IMR-90 (cell line): ENCODE measurements at places on chromosomes 4 and X.

DNA sequence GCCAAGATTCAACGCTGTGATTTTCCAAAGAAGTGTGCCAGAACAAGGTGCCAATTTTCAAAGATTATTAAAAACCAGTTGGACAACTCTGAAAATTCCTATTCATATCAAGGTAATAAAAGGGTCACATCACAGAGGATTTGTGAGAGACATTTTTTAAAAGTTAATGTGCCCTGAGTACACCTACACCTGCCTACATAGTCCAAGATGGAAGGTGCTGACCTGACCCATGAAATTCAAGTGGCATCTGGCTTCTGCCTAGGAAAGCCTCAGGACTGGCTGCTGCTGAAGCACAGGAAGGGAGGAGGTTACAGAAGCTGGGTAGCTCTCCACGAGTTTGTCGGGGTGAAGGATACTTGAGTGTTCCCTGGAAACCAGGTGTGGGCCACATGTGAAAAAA is 11.4 kb upstream of the ARSJ start:
- DNase-seq = no peak

DNA sequence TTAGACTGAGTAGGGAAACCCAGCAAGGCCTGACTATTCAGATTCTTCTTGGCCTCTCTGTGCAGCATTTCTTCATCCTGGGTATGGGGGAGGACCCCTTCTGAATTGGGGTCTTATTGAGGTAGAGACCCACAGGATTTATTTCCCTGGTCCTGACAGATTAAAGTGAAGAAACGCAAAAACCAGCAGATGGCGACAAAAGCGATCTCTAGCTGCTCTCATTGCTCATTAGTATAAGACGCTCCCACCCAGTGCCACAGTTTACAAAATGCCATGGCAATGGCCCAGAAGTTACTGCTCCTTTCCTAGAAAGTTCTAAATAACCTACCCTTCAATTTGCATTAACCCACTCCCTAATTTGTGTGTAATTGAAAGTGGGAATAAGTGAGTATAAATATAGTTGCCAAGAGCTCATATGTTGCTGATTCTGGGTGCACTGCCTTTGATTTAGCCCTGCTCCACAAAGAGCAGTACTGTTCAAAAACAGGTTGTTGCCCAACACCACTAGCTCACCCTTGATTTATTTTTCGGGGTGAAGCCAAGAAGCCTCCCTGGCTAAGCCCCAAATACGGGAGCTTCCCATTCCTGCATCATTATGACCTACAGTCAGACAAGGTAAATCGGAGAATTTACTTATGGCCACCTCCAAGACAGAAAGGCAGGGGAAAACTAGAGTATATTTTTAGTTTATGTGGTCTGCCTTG is 3.7 kb upstream of the BEX4 start:
- DNase-seq = peak; percentile 34

DNA sequence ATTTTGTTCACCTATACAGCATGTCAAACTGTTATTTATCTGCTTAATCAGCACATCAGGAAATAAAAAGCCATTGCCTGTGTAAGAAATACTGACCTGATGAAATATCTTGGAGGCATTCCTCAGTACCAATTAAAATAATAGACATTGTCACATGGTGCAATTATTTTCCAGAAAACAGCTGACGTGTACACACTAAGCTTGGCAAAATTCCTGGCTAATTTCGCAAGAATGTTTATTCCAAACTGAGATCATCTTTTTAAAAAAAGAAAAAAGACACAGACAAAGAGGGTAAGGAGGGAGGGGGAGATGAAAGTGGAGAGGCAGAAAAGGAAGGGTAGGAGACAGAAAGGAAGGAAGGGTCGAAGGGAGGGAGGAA is 61.9 kb upstream of the NFKB1 start:
- DNase-seq = peak; percentile 93

- no peak for DNase-seq
Measured at GRCh38 chr4:75745721-75746199, 21.4 kb downstream of the USO1 start.

GRCh38 chrX:14825851-14826250 is 47.0 kb downstream of the FANCB start:
- DNase-seq = no peak

- DNase-seq = no peak
Measured at GRCh38 chr4:89939994-89940393, 45.3 kb downstream of the MMRN1 start.

DNA sequence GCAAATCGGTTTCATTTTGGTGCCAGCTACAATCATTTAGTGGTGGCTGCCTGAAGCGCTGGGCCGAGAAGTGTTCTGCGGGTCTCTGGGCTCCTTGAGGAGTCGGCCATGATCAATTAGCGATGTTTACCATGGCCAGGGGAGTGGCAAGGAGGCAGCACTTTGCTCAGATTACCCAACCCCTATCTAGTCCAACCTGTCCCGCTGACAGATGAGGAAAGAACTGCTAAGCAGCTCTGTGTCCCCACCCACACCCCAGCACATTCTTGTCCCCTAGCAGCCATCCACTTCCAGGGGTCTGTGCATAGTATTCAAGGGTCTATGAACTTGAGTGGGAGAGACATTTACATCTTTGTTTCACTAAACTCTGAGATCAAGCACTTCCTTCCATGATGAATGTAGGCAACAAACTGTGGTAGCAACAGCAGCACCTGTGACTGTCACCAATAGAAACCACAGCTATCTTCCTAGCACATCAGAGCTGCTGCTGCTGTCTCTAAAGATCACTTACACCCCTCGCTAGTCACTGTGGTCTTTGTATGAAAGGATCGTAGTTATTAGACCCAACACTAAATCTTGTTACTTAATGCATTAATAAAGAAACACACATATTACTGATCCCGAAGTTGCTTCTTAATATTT is 331.6 kb downstream of the BCOR start:
- DNase-seq = no peak

GRCh38 chr4:33961761-33962160 is 2282.6 kb downstream of the ARAP2 start:
- peak; percentile 1 for DNase-seq

DNA sequence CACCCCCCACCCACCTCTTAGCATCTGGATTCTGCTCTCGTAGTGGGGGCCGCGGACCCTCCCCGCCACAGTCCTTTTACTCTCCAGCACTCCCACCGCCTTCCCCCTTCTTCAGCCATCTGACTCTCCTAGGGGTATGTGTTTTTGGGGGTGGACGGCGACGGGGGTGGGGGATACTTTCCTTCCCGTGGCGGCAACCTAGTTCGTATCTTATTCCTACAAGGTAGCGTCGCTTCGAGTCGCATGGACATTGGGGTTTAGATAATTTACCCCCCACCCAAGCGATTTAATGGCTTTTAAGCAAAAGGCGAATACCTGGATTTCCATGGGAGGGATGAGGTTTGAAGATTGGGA is 1.3 kb upstream of the BCORL1 start:
- DNase-seq = no peak

- no peak for DNase-seq
Measured at GRCh38 chr4:186200516-186200915, 9.1 kb downstream of the CYP4V2 start.

DNA sequence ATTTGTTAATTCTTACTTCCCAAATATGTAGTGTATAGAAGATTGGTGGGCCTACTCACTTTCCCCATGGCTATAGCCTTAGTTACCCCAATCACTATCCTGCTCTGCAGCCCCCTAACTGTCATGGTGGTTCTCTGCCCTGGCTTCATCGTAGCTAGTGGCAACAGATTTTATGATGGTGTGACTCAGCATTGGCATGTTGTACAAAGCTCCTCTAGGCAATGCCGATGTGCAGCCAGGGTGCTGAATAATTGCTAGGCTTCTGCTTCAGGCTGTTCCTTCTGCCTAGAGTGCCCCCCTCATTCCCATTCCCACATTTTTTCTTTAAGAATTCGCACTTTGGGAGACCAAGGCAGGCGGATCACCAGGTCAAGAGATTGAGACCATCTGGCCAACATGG is 35.2 kb downstream of the AFF2 start:
- no peak for DNase-seq

DNA sequence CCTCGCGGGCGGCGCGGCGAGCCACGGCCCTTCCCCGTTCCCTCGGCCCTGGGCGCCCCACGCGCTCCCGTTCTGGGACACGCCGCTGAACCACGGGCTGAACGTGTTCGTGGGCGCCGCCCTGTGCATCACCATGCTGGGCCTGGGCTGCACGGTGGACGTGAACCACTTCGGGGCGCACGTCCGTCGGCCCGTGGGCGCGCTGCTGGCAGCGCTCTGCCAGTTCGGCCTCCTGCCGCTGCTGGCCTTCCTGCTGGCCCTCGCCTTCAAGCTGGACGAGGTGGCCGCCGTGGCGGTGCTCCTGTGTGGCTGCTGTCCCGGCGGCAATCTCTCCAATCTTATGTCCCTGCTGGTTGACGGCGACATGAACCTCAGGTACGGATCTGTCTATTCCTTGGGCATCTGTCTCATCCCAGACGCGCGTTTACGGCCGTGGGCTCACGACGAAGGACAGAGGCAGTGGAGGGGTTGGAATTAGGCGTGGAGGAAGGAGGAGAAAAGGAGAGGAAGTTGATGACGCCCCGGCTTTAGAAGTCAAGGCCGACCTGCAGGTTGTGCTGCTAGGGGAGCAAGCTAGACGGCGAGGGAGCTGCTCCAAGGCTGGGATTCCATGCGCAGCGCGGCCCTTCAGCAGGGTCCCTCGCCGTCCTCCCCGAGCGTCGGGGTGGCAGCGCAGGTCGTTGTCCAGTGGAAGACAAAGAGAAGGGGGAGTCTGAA is 792 bp downstream of the SLC10A4 start:
- no peak for DNase-seq

GRCh38 chr4:53463340-53463739 is 85.9 kb downstream of the FIP1L1 start:
- DNase-seq = no peak

DNA sequence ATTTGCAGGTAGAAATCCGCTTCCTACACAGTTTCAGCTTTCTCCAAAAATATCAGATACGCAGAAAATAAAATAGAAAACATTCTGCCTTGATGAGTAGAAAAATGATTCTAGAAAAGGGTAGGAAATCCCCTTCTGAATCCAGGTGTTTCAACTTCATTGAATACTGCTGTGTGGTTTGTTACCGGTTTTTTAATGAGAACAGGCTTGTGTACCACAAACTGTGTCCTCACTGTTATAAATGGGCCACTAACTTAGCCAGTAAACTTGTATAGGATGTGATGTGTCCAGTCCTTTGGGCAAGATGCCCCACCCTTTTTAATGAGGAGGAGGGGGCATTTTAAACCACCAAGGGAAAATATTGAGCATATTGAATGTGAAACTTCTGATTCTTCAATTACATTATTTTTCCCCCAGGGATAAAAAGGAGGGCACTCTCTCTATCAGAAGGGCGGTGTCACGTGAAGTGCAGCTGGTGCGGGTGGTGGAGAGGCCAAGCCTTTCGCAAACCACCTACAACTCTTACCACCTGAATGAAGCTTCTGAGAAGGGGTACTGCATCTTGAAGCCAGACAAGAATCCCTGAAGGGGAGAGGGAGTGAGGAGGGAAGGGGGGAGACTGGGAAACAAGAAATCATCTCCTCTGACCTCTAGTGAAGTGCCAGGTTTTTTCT is 4.5 kb downstream of the CXXC4 start:
- DNase-seq = no peak

DNA sequence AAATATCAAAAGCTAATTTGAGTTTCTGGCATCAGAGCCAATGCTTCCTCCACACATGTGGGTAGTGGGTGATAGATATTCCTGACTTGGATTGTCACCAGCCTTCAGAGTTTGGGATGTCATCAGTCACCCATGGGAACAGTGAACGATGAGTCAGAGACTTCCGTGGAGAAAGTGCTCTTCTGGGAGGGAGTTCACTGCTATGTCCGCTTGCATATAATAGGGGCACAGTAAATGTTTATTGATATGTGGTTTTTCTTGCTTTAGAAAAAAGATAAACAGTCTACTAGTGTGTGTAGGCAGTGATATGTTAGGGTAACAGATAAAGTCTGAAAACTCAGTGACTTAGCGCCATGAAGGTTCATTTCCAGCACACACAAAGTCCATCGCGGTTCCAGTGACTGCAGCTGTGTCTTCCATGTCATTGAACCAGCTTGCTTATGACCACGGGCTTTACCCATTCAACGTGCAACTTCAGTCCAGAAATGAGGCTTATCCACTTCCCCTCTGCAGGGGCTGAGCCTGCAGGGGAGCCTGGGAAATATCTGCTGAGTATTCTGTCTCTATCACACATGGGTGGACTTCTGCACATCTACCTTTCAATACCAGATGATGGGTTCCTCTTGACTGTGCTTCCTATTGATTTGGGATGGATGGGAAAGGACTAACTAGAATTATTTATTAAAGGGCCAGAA is 87.7 kb upstream of the WWC2 start:
- DNase-seq = peak; percentile 65

GRCh38 chrX:15525664-15526416 is 25.2 kb downstream of the BMX start:
- DNase-seq = no peak

DNA sequence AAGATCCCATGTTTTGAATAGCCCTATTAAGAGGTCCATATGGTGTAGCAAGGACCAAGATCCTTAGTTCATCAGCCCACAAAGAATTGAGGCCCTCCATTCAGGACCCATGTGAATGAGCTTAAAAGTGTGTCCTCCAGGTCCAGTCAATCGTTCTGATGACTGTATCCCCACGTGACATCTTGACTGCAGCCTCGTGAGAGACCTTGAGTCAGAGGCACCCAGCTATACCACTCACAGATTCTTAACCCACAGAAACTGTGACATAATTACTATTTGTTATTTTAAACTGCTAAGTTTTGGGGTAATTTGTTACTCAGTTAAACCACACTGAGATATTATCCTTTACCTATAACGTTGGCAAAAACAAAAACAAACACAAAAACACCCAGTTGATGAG is 62.4 kb downstream of the ZNF182 start:
- DNase-seq = no peak

DNA sequence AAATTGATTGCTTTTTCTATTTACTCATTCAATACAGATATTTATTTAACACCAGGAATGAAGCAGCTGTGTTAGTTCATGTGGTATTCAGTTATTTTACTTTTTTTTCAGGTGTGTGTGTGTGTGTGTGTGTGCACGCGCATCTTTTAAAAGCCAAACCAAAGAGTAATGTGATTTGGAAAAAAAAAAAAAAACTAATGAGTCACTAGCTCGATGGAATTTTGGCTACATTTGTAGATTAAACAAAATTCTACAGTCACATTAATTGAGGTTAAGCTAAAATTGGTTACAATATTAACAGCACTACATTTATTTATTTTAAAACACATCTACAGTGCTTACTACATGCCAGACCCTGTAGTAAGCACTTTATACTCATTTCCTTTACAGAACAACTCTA is 66.8 kb downstream of the HHIP start:
- peak; percentile 87 for DNase-seq

DNA sequence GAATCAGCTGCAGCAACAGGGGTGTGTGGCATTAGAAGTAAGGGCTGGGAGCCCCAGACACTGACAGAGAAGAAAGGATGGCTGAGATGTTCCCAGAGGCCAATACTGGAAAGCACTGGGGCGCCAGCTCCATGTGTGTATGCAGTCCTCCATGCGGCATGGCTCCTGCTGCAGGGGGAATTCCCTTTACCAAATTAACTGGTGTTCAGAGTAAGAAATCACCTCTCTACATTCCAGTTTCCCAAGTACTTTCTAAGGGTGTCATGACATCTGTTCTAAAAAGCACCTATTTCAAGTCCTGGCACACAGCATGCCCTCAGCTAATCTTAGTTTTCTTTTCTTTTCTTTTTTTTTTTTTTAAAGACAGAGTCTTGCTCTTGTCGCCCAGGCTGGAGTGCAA is 98.0 kb downstream of the MAML3 start:
- DNase-seq = no peak

GRCh38 chrX:68865926-68866325 is 37.1 kb downstream of the EFNB1 start:
- no peak for DNase-seq

GRCh38 chrX:39734174-39734776 is 363.5 kb downstream of the BCOR start:
- no peak for DNase-seq
